ENCODE measurements at places on chromosomes 12 and 14.

GRCh38 chr12:69595689-69596088 lies 10.4 kb downstream of the CCT2 start:
- DNase-seq: no peak

GRCh38 chr14:95133282-95133681 lies 24.0 kb downstream of the DICER1 start:
- no peak for DNase-seq

- DNase-seq: no peak
Observed at GRCh38 chr14:105014032-105014431, 6.9 kb downstream of the CDCA4 start.

DNA sequence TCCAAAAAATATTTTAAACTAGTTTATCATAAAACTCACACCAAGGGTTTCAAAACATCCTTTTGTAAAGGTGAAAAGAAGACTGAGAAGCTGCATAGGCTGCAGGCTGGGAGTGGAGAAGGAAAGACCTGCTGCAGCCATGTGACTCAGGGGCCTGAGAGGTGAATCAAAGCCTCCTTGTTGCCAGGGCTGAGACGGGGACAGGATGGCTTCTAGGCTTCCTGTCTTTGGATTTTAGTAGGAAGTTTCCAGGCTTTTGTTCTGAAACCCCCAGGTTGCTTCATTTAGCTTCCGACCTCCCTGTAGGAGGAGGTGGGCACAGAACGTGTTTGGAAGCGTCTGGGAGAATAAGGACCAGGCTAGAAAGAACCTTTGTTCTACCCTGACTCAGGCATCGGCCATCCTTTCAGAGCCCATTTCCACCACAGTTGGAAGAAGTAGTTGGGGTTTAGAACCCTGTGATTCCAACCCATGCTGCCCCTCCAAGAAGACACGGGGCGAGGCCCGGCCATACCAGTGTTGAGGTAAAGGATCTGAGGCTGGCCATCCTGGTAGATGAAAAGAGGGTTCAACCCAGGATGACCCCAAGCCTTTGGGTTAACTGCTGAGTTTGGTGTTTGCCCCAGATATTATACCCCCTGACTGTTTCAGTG lies 122.4 kb downstream of the SLC25A47 start:
- no peak for DNase-seq

- peak; percentile 82 for DNase-seq
Observed at GRCh38 chr14:60331201-60332045, 82.4 kb downstream of the PPM1A start.

- DNase-seq: no peak
Observed at GRCh38 chr12:114895081-114895480, 211.1 kb upstream of the TBX3 start.

- DNase-seq: no peak
Observed at GRCh38 chr12:119480551-119480950, 113.0 kb upstream of the TMEM233 start.

DNA sequence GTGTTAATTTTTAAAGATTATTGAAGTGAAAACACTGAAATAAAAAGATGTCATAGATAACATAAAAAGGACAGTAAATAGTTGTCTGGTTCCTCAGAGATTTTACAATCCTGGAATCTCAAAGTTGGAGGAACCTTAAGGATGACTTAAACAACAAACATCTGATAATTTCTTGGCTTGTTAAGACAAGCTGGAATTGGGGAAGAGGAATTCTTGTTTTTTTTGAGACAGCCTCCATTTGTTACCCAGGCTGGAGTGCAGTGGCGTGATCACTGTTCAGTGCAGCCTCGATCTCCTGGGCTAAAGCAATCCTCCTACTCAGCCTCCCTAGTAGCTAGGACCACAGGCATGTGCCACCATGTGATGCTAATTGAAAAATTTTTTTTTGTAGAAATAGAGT lies 2.3 kb downstream of the ZNF410 start:
- DNase-seq: no peak

DNA sequence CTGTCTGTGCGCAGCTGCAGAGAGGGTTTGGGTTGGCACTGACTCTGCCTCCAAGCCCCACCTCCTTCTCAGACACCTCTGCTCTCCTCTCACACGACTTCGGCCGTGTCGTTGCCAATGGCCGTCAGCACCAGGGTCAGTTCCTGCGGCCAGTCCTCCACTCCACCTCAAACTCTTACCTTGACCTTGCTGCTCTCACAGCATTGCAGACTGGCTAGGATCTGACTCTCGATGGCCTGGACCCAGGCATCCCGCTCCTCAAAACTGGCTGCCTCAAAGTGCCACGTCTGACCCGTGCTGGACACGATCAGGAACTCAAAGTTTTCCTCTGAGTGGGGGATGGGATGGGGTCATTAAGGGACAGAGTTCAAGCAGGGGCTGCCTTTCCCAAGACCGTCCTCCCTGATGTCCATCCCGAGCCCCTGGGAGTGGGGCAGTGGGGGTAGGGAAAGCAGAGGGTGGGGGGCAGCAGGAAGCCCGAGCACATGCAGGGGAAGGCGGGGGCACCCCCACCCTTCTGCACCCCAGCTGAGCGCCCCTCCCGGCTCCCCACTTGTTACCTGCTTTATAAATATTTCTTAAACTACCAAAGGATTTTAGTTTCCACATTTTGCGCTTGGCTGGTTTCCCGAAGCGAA lies 10.7 kb downstream of the AGAP2 start:
- no peak for DNase-seq

- DNase-seq: no peak
Observed at GRCh38 chr14:54901380-54902142, 1.1 kb downstream of the GCH1 start.

GRCh38 chr14:80862983-80863382 lies 78.6 kb downstream of the CEP128 start:
- DNase-seq: no peak

DNA sequence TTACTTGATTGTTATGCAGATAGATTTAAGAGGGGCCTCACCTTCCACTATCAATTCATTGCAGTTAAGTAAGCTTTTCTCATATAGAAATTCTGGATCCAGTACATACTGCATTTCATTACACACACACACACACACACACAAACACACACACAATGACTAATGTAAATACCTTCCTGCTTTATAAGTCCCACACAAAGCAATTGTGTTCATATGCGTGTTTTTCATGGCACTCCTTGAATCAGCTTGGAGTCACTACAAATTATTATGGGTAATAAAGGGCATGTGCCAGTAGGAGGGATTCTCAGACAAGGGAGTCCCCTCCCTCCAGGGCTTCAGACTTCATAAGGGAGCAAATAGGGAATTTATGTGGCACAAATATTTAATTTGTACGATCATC lies 4.5 kb downstream of the MIPOL1 start:
- DNase-seq: no peak

DNA sequence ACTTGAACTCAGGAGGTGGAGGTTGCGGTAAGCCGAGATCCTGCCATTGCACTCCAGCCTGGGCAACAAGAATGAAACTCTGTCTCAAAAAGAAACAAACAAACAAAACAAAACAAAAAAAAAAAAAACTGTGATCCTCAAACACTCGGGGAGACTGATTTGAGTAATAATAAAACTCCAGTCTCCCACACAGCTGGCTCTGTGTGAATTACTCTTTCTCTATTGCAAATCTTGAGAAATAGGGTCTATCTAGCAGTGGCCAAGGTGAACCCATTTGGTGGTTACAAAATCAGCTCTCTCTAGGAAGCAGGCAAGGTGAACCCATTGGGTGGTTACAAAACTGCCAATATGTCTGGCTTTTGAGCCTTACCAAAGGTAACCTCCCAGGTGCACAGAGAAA lies 6.0 kb upstream of the ACOT6 start:
- no peak for DNase-seq

DNA sequence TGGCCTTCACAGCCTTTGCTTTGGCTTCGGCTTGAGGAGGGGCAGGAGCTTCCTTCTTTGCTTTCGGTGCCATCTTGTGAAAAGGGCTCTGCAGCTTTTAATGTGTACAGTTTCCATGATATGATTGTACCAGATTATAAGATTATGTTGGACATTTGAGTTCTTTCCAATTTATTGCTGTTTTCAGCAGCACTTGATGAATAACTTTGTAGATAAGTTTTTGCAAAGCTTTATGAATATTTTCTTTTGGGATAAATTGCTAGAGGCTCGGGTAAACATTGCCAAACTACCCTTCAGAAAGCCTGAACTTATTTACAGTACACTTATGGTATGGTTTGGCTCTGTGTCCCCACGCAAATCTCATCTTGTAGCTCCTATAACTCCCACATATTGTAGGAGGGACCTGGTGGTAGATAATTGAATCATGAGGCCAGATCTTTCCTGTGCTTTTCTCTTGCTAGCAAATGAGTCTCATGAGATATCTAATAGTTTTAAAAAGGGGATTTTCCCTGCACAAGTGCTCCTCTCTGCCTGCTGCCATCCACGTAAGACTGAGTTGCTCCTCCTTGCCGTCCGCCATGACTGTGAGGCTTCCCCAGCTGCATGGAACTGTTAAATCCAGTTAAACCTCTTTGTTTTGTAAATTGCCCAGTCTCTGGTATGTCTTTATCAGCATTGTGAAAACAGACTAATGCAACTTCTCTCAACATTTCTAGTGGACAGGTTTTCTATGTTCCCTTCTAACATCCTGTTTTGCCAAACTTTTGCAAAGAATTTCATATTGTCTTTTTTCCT lies 70.4 kb downstream of the RCOR1 start:
- DNase-seq: no peak

DNA sequence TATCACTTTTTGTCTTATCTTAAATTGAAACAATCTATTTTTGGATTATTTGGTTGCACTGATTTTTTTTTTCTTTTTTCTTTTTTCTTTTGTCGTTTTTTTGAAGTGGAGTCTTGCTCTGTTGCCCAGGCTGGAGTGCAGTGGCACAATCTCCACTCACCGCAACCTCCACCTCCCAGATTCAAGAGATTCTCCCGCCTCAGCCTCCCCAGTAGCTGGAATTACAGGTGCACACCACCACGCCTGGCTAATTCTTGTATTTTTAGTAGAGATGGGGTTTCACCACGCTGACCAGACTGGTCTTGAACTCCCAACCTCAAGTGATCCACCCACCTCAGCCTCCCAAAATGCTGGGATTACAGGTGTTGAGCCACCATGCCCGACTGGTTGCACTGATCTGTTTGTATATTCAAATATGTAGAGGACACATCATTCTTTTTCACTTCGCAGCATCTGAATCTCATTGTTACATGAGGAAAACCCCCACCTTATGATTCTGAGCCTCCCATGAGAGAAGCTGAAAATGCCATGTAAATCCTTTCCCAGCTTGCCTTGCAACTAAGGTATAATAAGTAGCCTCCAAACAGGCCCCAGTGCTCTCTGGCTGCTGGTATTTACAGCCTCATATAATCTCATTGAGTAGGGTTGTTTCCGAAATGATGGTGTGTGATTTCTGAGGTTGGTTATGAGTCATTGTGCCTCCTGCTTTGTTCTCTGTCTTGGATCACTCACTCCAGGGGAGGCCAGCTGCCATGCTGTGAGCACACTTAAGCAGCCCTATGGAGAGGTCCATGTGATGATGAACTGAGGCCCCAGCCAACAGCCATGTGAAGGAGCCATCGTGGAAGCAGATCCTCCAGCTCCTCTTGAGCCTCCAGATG lies 5.2 kb upstream of the HSP90B1 start:
- no peak for DNase-seq

GRCh38 chr12:103336940-103337339 lies 158.8 kb downstream of the C12orf42 start:
- DNase-seq: no peak

GRCh38 chr12:98719515-98720504 lies 74.7 kb downstream of the APAF1 start:
- no peak for DNase-seq

- DNase-seq: no peak
Observed at GRCh38 chr12:98538031-98538430, 22.6 kb downstream of the TMPO start.

DNA sequence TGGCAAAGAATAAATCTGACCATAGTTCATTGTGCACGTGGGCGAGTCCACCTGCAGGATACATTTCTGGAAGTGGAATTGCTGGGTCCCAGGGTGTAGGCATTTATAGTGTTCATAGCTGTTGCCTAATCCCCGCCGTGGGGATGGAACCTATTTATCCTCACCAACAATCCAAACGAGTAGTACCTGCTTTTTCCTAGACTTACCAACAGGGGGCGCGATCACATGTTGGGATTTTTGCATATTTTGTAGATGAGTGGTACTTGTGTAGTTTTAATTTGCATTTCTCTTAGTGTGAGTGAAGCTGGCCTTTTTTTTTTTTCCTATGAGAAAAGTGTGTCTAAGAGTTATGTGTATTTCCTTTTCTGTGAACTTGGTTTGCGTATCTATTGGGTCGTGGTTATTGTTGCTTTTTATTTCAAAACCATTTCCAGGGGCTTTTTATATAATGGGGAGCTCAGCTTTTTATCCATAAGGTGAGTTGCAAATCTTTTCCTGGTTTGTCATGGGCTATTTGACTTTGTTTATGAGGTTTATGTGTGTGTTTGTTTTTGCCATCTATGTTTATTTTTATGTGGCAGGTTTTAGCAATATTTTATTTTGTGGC lies 67.2 kb downstream of the CCDC92 start:
- no peak for DNase-seq

GRCh38 chr12:122004633-122005071 lies 17.0 kb upstream of the BCL7A start:
- DNase-seq: no peak

GRCh38 chr12:96249196-96250118 lies 55.3 kb downstream of the ELK3 start:
- DNase-seq: no peak

DNA sequence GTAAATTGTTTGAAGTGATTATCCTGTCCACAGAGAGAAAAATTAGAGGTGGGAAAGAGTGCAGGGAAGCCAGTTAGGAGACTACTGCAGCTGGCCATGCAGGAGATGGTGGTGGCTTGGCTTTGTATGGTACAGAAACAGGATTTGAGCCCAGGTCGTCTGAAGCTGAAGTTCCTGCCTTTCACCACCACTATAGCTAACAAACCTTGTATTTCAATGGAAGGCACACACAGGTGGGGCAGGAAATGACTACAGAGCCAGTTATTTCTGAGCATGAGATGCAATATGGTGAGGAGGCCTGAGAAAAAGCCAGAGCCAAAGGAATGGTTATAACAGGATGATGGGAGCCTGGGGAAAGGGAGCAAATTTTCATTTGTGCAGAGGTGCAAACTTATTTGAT lies 103.9 kb downstream of the BTG1 start:
- DNase-seq: no peak

GRCh38 chr12:84305144-84305543 lies 607.5 kb downstream of the SLC6A15 start:
- DNase-seq: no peak

DNA sequence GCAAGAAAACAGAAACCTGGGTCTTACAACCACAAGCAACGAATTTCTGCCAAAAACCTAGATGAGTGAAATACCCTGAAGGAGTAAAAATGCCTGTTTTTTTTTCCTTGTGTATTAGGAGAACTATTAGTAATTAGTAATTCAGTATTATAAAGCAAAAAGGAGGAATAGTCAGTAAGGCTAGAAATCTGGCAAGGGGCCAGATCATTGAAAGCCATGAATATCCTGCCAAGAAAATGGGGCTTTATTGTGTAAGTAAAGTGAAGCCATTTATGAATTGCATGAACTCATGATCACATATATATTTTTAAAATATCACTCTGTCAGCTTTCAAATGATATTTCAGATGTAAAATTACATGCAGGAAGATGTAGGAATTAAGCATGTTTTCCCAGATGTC lies 57.9 kb downstream of the TXNDC16 start:
- no peak for DNase-seq

GRCh38 chr12:109099431-109100020 lies 2.1 kb downstream of the UNG start:
- no peak for DNase-seq

GRCh38 chr12:94318181-94318580 lies 141.5 kb downstream of the CEP83 start:
- DNase-seq: no peak

- DNase-seq: no peak
Observed at GRCh38 chr14:68094752-68095151, 275.2 kb downstream of the RAD51B start.

- DNase-seq: no peak
Observed at GRCh38 chr14:105380756-105381155, 17.6 kb upstream of the TEX22 start.

Measured in NCI-H524 treated with DMSO at 0.1 percent for 48 hours (cell line).